ENCODE measurements at places on chromosomes 12 and 14.
A peak's percentile ranks its signal among the peaks of the same experiment; 100 is the strongest.

GRCh38 chr14:68574906-68575305 lies 218.0 kb downstream of the ZFP36L1 start:
- DNase-seq = peak; percentile 11

GRCh38 chr12:53068811-53069585 lies 10.2 kb downstream of the SPRYD3 start:
- DNase-seq = no peak

GRCh38 chr12:91380631-91381030 lies 198.0 kb upstream of the DCN start:
- no peak for DNase-seq

- DNase-seq = no peak
Observed at GRCh38 chr14:29851397-29851796, 76.2 kb downstream of the PRKD1 start.

GRCh38 chr14:58297412-58297761 lies 968 bp upstream of the ARID4A start:
- DNase-seq = no peak

DNA sequence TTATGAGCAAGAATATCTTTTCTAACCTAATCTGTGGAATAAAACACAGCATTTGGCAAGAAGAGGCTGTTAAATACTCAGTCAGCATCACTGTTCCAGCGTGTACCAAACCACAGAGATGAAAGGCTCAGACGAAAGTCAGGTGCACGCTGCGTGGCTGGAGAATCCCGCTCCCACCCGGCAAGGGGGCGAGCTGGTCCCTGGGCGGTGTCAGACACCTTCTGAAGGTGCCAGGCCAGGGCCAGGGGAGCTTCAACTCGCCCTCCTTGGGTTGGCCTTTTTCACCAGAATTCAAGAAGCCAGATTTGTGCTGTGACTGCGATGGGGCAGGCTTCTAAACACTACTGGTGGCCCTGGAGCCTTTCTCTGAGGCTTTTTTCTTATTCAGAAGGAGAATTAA lies 73.1 kb downstream of the WDR20 start:
- DNase-seq = no peak

DNA sequence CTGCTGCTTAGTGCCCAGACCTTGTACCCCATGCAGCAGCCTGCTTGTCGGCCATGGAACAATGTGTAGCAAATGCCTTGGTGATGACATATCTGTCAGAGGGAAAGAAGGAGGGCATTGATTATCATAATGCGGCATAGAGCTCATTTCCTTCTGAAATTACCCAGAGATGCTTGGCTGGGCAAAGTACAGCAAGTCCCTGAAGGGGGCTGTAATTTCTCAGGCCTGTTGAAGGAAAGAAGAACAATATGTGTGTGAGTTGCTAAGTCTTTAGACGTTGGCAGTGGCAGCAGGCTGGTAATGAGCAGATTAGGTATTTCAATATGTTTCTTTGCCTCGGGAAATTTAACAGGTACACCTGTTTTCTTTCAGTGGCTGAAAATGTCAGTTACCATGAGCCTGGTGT lies 128.6 kb downstream of the CRADD start:
- DNase-seq = no peak

DNA sequence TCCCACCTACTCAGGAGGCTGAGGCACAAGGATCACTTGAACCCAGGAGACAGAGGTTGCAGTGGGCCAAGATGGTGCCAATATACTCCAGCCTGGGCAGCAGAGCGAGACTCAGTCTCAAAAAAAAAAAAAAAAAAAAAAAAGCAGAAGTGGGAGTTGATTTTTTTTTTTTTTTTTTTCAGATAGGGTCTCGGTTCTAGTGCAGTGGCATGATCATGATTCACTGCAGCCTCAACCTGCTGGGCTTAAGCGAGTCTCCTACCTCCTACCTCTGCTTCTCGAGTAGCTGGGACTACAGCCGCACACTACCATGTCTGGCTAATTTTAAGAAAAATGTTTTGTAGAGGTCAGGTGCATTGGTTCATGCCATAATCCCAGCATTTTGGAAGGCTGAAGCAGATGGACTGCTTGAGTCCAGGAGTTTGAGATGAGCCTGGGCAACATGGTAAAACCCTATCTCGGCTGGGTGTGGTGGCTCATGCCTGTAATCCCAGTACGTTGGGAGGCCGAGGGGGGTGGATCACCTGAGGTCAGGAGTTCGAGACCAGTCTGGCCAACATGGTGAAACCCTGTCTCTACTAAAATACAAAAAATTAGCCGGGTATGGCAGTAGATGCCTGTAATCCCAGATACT lies 16.3 kb upstream of the HSP90AA1 start:
- no peak for DNase-seq

- DNase-seq = no peak
Observed at GRCh38 chr12:132474237-132474741, 15.7 kb upstream of the FBRSL1 start.

DNA sequence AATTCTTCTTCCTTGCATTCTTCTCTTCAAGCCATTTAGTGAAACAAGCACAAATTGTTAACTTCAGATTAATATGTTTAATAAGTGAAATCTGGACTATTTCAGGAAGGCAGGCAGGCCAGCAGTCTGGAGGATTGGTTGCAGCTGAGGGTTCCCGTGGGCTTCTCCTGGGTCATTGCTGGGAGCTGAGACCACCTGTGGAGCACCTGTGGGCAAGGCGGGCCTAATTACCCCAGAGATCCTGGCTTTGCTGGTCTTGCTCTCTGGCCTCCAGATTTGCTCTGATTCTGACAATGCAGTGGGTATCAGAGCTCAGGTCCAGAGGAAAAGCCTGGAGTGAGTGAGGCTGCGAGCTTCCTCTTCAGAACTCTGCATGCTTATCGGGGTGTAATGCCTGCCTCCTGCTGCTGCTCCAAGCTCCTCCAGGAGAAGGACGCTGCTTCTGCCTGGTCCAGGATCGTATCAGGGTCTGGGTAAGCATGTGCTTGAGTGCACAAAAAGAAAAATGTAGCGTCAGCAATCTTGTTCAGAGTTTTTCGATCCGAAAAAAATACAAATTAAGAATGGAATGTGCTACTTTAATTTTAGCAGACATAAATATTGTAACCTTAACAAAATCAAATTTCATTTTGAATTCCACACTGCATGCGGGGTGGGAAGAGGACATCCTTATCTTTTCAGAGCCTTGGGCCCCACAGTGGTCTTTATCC lies 93.8 kb downstream of the TMEM30B start:
- DNase-seq = no peak

- DNase-seq = no peak
Observed at GRCh38 chr12:34292736-34293625, 270.7 kb downstream of the ALG10 start.

GRCh38 chr12:109670731-109671130 lies 42.9 kb upstream of the FAM222A start:
- DNase-seq = no peak

GRCh38 chr12:58387199-58387598 lies 445.8 kb downstream of the ATP23 start:
- no peak for DNase-seq

- DNase-seq = no peak
Observed at GRCh38 chr14:76351941-76352340, 24.0 kb upstream of the ESRRB start.

DNA sequence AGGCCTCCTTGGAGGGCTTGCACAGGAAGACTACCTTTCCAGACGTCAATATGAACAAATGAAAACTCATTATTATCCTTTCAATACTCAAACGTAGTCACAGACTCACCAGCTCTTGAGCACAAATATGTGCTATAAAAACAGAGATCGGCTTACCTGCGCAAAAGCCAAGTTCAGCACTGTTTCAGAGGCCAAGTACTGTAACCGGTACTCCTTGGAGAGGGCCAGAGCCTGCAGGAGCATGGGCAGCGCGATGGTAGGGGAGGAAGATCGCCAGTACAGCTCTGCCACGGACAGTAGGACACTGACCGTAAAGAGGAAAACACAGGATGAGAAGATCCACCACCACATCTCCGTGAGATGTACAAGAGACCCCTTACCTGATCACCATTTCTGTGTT lies 21.6 kb upstream of the CAMKK2 start:
- DNase-seq = no peak

DNA sequence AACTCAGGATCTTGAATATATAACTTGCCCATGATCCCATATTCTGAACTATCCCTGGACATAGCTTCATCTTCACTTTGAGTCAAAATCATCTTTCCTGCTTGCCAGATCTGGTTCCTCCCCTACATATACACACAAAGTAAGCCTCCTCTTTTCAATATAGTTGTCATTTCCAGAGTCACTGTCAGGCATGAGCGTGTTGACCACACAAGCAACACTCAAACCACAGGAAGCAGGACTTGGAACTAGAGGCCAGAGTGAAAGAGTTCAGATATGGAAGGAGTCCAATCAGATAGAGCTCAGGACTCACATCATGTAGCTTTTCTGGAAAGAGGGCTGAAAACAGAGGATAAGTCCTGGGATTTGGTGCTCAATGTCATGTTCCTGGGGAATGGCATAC lies 1140.6 kb downstream of the BCL11B start:
- no peak for DNase-seq

DNA sequence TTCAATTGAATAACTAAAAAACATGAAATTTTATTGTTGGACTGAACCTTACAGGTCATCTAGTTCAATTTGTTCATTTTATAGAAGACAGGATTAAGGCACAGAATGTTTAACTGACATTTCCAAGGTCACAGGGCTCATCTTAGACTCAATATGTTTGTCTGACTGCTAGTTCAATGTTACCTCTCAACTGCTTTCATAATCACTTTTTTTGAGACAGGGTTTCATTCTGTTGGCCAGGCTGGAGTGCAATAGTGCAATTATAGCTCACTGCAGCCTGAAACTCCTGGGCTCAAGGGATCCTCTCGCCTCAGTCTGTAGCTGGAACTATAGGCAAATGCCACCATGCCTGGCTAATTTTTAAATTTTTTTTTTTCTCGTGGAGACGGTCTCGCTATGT lies 24.4 kb upstream of the ITGA5 start:
- no peak for DNase-seq

GRCh38 chr14:94517641-94518257 lies 8.5 kb upstream of the SERPINA12 start:
- no peak for DNase-seq

DNA sequence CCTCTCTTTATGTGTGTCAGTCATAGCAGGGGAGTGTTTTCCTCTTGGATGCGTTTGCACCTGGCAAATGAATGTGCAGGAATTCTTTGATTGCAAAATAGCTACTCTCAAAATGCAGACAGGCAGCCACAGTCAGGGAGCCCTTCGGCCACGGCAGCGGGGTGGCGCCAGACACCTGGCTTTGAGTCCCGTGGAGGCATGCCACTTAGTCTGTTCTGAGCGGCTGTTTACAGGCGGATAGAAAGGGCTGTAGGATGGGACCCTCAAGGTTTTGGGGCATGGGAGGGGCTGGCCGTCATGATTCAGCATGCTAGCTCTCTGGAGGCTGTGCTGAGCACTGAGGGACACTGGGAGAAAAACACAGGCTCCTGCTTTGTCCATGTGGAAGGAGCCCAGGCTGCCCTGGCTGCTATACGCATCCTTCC lies 117.1 kb downstream of the SLC25A47 start:
- DNase-seq = peak; percentile 44

DNA sequence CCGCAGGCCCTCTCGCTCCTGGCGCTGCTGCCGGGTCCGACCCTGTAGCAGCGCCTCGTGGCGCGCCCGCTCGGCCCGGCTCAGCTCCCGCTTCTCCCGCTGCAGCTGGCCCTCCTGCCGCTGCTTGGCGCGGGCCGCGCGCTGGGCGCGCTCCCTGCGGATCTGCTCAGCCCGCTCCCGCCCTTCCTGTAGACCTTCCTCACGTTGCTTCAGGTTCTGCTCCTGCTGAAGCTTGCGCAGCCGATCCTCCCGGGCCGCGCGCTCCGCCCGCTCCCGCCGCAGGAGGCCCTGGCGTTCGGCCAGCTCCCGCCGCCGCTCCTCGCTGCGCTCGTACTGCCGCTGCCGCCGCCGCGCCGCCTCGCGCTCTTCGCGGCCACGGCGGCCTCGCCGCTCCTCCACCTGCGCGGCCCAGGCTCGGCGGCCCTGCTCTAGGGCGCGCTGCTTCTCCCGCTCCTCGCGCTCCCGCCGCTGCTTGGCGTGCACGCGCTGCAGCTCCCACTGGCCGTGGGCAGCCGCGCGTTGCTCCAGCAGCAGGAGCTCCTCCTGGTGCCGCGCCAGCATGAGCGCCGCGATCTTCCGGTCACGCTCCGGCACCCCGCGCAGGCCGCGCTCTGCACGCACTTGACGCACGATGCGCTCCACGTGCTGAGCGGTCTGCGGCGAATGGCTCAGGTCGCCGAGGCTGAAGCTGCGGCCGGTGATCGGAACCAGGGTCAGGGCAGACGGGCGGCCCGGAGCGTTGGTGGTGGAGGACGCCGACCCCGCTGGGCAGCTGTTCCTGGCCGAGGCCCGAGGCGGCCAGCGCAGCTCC lies 2.4 kb downstream of the CCDC177 start:
- DNase-seq = no peak

DNA sequence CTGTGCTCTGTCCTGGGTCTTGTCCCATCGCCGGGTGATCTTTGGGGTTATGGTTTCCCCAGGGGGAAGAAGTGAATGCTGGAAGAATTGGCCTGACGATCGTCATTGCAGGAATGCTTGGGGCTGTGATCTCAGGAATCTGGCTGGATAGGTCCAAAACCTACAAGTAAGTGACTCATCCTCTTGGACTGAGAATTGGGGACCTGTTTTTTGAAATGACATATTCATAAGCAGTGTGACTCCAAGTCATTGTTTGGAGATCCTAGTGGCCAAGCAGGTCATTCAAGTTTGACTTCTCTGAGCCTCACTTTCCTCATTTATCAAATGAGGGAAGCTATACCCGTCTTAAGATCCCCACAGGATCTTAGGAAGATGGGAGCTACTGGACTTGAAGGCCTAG lies 25.8 kb downstream of the ERG28 start:
- DNase-seq = no peak

DNA sequence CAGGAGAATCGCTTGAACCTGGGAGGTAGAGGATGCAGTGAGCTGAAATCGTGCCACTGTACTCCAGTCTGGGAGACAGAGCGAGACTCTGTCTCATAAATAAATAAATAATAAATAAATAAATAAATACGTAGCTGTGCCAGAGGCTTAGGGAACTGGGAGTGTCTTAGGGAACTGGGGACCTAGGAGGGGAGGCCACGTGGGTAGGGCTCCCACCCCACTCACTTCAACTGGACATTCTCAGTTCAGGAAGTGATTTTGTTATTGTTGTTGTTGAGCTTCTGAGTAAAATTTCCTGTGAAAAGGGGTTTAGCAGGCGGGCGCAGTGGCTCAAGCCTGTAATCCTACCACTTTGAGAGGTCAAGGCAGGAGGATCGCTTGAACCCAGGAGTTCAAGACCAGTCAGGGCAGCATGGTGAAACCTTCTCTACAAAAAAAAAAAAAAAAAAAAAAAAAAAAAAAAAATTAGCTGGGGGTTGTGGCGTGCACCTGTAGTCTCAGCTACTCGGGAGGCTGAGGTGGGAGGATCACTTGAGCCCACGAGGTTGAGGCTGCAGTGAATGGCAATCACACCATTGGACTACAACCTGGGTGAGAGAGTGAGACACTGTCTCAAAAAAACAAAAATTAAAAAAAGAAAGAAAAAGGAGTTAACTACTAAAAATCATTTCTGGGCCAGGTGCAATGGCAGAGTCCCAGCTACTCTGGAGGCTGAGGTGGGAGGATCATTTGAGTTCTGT lies 19.0 kb upstream of the ANKRD9 start:
- DNase-seq = no peak

DNA sequence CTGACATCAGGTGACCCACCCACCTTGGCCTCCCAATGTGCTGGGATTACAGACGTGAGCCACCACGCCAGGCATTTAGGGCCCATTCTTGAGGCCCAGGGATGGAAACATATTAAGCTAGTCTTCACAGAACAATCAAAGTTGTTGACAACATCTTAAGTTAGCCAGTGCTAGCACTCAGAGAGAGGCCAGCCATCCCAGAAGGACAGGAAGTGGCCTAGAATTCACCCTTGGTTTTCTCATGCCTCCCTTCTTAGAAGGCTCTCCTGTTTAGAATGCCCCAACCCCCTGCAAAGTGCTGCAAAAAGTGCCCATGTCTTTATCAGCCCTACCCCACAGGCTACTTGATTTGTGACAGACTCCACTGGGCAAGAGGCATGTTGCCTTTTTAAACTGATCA lies 12.1 kb upstream of the OR6J1 start:
- DNase-seq = no peak
